Stimulated activated CD8-positive, alpha-beta memory T cell treated with anti-CD3 and anti-CD28 coated beads, Interleukin-15, amount 100 ng/mL, for 48 hours (primary cell): ENCODE measurements at places on chromosomes 2 and 18.

DNA sequence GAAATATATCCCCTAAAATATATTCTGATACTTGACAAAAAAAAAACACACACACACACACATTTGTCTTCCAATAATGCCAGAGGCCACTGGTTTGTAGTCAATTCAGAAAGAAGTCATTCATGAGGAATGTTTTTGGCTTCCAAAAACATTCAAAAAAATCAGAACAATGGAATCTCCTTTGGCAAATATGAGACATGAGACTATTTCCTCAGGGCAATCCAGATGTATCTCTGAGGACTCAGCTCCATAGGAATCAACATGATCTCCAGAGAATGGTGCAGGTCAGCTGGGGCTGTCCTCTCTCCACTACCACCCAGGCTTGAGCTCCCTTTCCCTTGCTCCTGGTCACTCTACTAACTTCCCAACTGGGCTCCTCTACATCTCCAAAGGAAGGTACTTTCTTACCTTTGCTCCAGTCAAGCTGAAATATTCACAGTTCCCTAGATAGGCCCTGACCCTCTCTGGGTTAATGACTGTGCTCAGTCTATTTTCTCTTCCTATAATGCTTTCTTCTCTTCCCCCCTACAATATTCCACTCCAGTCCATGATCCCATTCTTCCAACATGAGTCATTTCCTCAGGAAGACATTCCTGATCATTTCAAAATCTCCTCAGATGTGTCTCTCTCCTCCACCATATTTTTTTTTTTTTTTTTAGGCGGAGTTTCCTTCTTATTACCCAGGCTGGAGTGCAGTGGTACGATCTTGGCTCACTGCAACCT, 145.3 kb downstream of the C1D start:
- DNase-seq: no peak

- no peak for DNase-seq
Measured at GRCh38 chr2:239811806-239812560, 213.2 kb downstream of the NDUFA10 start.

DNA sequence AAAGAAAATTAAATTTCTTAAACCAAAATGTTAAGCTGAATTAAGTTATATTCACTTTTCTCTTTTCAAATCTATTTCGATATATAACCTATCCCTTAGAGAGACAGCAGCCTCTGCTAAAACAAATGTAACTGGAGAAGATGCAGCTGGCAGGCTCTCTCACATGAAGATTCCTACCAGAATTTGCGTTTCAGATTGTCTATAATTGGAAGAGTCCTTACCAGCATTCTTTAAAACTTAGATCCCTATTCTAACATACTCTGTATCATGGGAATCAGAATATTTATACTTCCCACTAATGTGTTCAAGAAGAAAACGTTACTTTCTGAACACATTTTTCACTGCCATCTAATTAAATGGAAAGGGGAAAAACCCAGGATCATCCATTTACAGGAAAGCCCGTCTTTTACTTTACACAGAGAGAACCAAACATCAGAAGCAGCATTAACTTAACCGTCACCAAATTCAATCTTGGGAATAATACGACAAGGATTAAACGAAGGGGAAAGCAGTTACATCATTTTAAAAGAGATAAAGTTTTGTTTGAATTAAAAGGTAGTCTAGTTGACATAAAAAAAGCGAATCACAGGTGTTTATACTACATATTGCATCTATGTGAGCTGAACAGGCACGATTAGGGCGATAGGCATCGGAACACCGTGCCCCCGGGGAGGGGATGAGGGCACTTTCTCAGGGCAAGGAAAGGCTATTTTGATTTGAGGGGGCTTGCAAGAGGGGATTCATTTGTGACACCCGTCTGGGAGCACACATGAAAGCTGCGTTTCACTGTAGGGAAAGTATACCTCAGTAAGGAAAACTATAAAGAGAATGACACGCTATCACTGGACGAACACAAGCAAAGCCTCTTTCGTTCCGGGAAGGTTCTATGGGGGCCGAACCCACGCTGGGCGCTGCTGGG, 1.3 kb downstream of the PTPN2 start:
- DNase-seq: no peak

DNA sequence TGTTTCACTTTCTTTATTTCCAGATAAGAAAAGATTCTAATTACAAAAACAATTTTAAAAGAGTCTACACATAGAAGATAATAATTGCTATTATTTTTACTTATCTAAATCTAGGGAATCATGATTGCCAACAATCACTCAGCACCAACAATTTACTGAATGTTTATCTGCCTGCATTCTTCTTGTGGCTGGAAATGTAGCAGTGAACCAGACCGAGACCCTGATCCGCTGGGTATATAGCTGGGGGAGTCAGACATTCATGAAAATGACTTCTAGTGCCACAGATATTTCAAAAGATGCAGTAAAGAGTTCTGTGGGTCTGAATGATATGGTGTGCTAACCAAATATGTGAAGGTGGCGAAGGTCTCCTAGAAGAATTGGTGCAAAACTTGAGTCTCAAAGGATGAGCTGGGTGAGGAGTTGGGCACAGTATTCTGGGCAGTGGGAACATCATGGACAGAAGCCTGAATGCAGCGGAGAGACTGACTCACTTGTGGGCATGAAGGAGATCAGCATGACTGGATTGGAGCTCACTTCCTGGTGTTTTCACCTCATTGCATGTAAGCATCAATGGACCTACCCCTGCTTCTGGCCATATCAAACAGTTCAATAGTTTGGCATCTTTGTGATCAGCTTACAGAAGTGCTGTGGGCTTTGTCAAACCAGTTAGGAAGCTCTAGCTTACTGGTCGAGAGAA, 26.1 kb upstream of the FN1 start:
- DNase-seq: no peak

DNA sequence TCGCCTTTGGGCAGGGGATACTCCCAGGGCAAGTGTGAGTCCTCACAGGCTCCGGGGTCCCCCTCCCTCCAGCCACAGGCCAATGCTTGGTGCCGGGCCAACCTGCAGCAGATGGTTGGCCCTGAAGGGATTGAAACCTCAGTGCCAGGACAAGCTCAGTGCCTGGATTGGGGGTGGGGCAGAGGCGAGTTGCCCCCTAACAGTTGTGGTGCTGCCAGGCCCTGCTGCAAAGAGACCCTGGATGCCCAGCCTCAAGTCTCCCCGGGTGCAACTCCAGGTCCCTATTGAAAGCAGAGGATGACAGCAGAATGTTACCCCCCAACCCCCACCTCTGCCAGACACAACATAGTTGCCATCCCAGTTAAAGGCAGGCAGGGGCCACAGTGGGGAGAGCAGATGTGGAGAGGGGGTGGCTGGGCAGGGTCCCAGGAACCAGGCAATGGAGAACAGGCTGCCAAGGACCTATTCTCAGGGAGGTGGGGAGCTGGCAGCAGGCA, 9.5 kb upstream of the RNF103 start:
- no peak for DNase-seq

DNA sequence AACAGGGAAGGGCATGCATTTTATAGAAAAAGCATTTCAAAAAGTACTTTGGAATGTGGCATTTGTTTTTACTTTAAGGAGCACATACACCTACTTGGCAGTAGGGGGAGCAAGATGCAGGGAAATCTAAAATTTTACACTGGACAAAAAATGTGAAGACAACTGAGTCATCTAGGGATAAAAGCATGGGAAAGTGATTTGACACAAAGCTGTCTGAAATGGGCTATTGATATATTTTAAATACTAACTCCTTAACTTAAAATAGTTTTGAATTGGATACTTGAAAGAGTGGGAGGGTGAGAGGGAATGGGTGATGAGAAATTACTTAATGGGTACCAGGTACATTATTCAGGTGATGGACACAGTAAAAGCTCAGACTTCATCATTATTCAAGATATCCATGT, 15.8 kb downstream of the TMEM200C start:
- DNase-seq: no peak

DNA sequence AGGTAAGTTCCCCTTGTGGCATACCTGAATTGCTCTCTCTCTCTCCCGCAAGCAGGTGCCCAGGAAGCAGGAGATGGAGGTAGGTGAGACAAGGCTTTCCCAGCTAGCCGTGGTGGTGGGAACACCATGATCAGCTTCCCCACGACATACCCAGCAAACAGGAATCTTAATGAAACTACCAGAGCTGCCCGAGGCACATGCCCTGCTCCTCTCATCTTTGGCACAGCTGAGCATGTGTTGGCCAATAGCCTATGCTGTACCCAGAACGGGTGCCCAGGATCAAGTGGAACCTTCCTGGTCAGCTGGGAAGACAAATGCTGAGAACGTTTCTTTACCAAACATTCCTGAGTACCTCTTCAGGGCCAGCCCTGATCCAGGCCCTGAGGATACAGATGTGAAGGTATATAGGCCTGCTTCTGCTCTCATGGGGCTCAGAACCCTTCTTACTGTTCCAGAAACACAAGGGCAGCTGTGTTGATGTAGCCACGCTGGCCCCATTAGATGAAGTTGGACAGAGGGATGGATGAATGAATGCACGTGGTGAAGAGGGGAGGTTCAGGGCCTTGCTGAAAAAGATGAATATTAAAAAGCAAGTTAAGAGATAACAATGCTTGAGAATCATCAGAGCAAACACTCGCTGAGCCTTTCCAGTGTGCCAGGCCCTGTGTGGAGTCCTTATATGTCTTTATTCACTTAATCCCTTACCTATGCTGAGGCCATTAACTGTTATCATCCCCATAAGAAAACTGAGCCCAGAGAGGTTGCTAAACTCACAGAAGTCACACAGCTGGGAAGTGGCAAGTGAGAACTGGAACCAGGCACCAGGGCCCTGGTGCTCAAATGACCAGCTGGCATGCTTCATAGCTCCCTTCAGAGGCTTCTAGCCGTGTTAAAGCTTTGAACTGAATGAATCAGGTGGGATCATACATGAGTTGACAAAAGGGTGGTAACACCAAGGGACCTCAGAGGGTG, 68.8 kb upstream of the TMEM247 start:
- DNase-seq: no peak

- no peak for DNase-seq
Measured at GRCh38 chr2:219010162-219010756, 17.0 kb upstream of the CRYBA2 start.

GRCh38 chr2:216689397-216689796, 6.0 kb downstream of the IGFBP5 start:
- DNase-seq: no peak

DNA sequence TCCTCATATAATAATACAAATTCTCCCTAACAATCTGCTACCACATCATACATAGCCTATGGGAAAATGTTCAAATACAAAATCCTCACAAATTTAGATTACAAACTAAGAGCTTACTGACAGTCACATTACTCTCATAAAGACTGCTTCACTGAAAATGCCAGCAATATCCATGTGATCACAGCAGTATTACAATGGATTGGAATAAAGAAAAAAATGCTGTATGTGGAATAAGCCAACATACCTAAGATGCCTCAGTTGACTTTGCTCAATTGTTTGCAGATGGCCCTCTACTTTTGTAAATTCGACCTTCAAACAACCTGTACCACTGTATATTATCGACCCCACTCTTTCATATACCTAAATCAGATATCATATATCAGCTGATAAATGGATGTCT, 88.7 kb downstream of the DYM start:
- no peak for DNase-seq

DNA sequence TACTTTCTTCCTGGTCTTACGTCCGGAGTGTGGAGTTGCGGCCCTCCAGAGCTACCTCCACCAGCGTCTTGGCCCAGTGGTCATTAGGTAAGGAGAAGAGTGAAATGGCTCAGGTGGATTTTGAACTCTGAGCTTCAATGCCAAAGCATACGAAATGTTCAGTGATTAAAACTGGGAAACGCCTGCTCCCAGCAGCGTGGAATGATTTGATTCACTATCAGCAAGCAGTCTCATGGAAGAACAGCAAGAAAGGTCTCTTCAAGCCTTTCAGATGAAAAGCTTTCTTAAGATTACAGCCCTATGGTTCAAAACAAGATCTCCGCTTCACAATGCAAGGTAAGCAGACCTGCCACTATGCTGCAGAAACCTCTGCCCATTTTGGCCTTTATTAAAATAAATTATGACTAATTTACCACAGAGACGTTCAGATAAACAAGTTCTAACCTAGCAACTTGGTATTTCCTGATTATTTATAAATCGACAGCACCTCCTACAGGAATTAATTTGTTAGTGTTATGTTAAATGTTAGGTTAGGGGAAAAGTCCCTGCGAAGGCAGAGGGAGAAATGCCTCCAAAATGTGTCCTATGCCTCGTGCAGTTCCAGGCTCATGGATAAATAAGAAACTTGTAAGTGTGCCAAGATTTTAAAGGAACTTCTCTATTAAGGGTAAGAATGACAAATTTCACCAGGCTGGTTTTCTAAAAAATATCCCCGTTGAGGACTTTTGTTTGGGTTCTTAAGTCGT, 10.1 kb downstream of the SP9 start:
- DNase-seq: no peak

DNA sequence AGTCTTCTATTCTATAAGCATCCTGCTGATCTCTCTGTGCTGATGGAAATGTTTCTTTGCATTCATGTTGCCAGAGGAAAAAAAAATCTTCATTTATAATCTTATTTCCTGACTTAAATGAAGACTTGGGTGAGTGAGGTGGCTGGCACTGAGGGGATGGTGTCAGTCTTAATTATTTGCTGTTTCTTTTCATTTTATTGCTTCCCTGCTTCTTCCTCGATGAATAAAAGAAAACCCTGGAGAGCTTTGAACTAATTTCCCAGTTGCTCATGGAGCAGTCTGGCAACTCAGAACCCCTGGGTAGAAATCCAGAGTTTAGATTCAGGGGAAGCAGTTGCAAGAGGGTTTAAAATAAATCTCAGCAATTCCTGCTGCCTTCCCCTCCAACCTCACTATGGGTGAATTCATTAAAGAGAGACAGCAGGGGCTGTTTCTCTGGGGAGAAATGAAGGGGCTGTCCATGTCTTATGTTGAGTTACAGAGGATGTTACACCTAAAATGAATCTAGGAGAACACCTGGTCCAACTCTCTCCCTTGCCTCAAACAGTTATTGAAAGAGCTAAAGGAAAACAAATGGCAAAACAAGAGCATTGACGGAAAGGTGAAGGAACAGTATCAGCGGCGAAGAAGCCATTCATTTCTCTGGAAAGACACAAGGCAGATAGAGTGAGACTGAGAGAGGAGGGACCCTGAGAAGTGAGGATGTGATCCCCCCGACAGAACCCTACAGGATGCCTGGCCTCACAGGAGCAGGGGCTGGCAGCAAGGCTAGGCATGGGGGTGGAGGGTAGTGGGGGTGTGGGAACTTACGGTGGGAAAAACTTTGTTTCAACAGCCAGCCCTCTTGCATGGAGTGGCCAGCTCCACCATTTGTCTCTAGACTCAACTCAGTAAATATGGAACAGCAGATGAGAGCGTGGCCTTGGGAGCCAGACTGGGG, 41.0 kb downstream of the SP110 start:
- no peak for DNase-seq

DNA sequence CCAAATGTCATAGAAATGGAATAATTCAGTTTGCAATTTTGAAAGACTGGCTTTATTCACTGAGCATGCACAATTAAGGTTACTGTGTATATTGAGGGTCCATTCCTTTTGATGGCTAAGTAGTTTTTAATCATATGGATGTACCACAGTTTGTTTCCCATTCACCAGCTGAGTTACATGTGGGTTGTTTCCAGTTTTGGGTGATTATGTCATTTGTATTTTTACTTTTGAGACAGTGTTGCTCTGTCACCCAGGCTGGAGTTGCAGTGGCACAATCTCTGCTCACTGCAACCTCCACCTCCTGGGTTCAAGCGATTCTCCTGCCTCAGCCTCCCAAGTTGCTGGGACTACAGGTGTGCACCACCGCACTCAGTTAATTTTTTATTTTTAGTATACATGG, 80.8 kb upstream of the MGAT4A start:
- no peak for DNase-seq

- DNase-seq: no peak
Measured at GRCh38 chr2:101688261-101688660, 9.2 kb upstream of the MAP4K4 start.
